ENCODE measurements at places on chromosomes 6 and 20.

GRCh38 chr6:139531148-139532115 lies 157.0 kb upstream of the CITED2 start:
- DNase-seq: peak; percentile 9

DNA sequence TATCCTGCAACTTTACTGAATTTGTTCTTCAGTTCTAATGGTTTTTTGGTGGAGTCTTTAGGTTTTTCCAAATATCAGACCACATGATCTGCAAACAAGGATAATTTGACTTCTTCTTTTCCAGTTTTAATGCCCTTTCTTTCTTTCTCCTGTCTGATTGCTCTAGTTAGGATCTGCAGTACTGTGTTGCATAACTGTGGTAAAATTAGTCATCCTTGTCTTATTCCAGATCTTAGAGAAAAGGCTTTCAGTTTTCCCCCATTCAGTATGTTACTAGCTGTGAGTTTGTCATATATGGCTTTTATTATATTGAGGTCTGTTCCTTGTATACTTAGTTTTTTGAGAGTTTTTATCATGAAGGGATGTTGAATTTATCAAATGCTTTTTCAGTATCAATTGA lies 4.3 kb downstream of the MICA start:
- no peak for DNase-seq

DNA sequence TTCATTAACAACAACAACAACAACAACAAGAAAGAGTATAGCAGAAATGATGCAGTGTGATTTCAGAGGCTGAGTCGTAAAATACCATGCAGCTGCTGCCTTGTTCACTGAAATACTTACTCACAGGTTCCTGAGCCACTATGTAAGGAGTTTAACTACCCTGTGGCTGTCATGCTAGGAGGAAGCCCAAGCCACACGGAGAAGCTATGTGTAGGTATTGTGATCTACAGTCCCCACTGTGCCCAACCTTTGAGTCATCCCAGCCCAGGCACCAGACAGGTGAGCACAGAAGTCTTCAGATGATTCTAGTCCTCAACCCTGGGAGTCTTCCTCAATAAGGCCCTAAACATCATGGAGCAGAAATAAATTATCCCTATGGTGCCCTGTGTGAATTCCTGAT lies 14.6 kb upstream of the RALY start:
- DNase-seq: no peak

DNA sequence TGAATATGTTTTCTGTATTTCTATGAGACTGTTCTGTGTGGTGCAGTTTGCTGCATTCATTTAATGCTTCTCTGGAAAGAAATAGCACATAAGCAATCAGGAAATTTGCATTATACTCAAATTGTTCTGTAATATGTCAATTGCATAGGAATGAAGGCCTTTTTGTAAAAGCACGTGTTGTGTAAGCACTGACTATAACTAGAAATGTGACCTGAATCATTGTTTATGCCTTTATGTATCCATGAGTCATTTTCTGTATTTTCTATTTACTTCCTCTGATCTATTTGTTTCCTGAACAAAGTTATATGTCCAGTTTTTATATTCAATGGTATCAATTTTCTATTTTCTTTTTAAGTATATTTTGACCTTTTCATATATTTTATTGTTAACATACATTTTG lies 1455.3 kb downstream of the GRIK2 start:
- no peak for DNase-seq

DNA sequence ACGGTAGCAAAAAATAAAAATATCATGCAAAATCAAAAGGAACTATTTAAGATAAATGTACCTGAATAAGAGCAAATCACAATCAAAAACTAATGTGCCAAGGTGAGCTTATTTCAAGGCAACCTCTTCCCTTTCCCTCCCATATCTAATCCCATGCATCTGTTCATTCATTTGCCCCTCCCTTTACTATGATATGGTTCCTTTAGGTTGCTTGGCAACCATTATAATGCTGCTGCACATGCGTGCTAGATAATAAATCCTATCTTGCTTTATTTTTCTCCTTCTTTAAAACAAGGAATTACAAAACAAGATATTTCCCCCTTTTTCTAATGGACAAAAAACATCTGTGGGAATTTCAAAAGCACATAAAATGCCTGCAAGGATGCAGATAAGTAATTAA lies 318.2 kb upstream of the POU3F2 start:
- no peak for DNase-seq

GRCh38 chr6:168284187-168284586 lies 35.4 kb downstream of the DACT2 start:
- no peak for DNase-seq

- DNase-seq: no peak
These were observed 50.7 kb downstream of the PTPN1 start for GRCh38 chr20:50560867-50561266.

- DNase-seq: no peak
These were observed 13.5 kb downstream of the FAM83D start for GRCh38 chr20:38939686-38940085.

GRCh38 chr6:134480593-134480992 lies 162.7 kb upstream of the SGK1 start:
- no peak for DNase-seq

- DNase-seq: no peak
These were observed 87.0 kb downstream of the TBC1D7 start for GRCh38 chr6:13241364-13241763.

DNA sequence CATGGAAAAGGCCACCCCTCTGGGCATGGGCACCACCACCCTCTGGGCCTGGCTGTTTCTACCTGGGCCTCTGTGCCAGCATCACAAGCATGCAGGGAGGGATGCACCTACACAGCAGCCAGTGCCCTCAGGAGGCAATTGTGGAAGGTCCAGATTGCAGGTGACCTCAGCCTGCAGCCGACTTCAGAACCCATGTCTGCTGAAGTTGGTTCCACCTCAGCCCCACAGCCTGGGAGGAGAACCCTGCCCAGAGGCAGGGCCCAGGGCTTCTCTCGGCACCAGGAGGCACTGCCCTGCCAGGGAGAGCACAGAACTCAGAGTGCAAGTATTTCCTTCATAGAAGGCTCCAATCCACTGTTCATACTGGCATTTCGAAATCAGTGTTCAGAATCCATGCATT lies 149.8 kb downstream of the TTLL2 start:
- DNase-seq: no peak
